Chondrocyte (in vitro differentiated cells): ENCODE measurements at places on chromosomes 3 and 15. TPM values are rescaled to one million over a fixed set of nuclear protein-coding genes. Genes with fewer than 3 reads are reported as not detected.

- DNase-seq = no peak
These were observed 62.4 kb downstream of the RAB7A start for GRCh38 chr3:128788268-128788869.

DNA sequence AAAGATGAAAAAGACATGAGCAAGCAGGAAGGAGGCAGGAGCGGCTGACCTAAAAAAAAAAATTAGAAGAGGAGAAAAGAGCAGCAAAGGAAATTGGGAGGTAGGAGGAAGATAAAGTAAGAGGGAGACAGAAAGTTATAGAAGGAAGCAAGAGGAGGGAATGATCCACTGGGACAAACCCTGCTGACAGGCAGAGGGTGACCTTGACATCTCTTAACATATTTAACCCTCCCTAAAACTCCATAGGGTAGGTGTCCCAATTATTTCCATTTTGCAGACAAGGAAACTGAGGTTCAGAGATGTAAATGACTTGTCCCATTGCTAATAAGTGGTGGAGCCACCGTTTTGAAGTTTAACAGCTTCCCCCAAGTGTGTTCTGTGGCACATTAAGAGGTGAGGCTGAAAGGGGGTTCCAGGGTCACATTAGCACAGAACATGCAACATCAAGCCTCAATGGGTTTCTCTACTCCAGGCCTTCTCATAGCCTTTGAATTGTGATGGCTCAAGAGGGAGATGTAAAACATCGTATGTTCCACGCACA lies 37.4 kb upstream of the PRICKLE2 start:
- DNase-seq = no peak

DNA sequence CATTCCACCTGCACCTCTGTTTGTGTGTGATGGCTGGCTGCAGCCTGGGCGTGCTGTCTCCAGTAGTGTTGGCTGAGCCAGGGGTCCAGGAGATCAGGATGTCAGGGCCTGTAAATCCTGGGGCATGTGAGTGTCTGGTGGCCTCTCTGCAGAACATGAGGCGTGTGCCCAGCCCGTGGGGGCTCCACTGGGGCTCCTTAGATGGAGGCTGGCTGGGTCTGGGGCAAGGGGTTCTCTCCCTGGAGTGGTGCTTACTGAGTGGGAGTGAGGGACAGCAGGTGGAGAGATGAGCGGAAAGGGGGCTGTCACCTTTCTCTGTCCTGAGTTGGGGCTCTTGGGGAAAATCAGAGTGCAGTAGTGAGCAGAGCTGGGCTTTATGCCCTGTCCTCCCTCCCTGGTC lies 152.2 kb downstream of the CHDH start:
- no peak for DNase-seq

The FYTTD1 gene
- 73.6 to 83.3 TPM (median 74.2 TPM) in 3 replicates for total RNA-seq

The MYO5C gene
- 0.79 to 2.7 TPM (median 1.4 TPM) in 3 replicates for total RNA-seq

The CFAP100 gene
- not detected in 3 replicates for total RNA-seq
